ENCODE measurements at places on chromosomes 1 and 21. TPM values are rescaled to one million over a fixed set of nuclear protein-coding genes. Genes with fewer than 3 reads are reported as not detected.

GRCh38 chr1:101240041-101240430 is 3.2 kb downstream of the S1PR1 start:
- DNase-seq: no peak

GRCh38 chr1:175390522-175391254 is 198.1 kb upstream of the KIAA0040 start:
- no peak for DNase-seq

- DNase-seq: no peak
These were observed 244.4 kb downstream of the FOXD2 start for GRCh38 chr1:47682198-47682597.

GRCh38 chr1:110144366-110144765 is 5.9 kb upstream of the SLC6A17 start:
- no peak for DNase-seq

- no peak for DNase-seq
These were observed 3.8 kb upstream of the MUL1 start for GRCh38 chr1:20511518-20512428.

- DNase-seq: no peak
These were observed 172.7 kb downstream of the NPHP4 start for GRCh38 chr1:5819391-5820025.

Gene PCBP3
- total RNA-seq: 0.83 TPM

Gene SH3D21
- total RNA-seq: 1.5 TPM

Gene GBP4
- 5.3 TPM for total RNA-seq

Gene KRTAP7-1
- total RNA-seq: not detected

All from left lobe of liver (tissue), 2 donors.